Transverse colon (tissue), 4 donors: ENCODE measurements at places on chromosomes 2 and 18. TPM values are rescaled to one million over a fixed set of nuclear protein-coding genes. Genes with fewer than 3 reads are reported as not detected.

DNA sequence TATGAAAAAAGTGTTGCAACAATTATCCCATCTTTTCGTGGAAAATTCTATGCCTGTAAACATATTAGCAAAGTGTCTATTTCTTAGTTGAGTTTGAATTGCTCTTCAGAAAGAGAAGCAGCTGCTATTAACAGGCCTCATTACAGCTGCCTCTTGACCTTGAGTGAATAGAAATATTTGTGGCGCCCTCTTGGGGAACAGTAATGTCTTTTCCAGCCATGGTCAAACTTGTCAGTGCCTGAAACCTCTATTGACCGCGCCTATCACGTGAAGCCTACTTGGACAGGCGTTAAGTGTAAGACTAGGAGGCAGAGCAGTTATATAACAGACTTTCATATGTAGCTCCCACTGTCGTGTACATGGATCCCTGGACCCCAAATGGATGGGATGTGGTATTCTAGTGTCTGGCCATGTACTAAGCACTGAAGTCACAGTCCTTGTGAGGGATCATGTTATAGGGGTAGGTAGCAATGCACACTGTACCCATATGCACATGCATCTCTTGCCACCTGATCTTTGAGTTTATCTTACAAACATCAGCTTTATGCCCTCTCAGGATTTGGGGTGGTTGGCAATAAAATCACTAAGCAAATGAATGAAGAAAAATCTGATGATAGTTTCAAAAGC is 245.0 kb downstream of the PTGR3 start:
- no peaks in the 10 kb centered on the region for H3K4me1 ChIP-seq
- no peaks in the 10 kb centered on the region for H3K27me3 ChIP-seq
- H3K36me3 ChIP-seq: no peaks in the 10 kb centered on the region

SLC4A5 gene
- 6.1 TPM for total RNA-seq

GRCh38 chr2:148577845-148578492 is 66.6 kb upstream of the EPC2 start:
- no peaks in the 10 kb centered on the region for H3K4me1 ChIP-seq
- peaks cover 11% of the 10 kb centered on the region for H3K27me3 ChIP-seq
- no peak overlapping the region for H3K4me3 ChIP-seq
- no peaks in the 10 kb centered on the region for H3K36me3 ChIP-seq
- H3K27ac ChIP-seq: no peak overlapping the region
- no peak for DNase-seq

DNA sequence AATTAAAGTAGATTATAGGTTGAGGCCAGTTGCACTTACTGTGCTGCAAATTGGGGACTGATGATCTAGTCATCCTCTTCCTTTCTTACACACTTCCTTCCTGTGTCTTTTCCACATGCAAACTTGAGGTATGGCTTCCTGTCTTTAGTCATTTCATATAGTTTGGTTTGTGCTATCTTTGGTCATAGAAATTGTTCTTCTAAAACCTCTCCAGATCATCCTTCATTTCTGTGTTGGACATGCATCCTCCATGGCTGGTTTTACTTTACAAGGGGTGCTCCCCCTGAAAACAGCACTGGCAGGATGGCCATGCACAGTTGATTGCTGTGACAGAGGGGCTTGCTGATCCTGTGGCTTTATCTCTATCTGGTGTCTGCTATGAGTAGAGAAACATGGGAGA is 36.5 kb downstream of the MGAT5 start:
- no peaks in the 10 kb centered on the region for H3K27me3 ChIP-seq
- H3K36me3 ChIP-seq: no peaks in the 10 kb centered on the region
- no peak overlapping the region for H3K27ac ChIP-seq
- no peak overlapping the region for H3K4me3 ChIP-seq

- H3K36me3 ChIP-seq: no peaks in the 10 kb centered on the region
- no peak for DNase-seq
- H3K27ac ChIP-seq: no peak overlapping the region
- no peaks in the 10 kb centered on the region for H3K27me3 ChIP-seq
These were observed 81.6 kb downstream of the SH3RF3 start for GRCh38 chr2:109210431-109211200.

DNA sequence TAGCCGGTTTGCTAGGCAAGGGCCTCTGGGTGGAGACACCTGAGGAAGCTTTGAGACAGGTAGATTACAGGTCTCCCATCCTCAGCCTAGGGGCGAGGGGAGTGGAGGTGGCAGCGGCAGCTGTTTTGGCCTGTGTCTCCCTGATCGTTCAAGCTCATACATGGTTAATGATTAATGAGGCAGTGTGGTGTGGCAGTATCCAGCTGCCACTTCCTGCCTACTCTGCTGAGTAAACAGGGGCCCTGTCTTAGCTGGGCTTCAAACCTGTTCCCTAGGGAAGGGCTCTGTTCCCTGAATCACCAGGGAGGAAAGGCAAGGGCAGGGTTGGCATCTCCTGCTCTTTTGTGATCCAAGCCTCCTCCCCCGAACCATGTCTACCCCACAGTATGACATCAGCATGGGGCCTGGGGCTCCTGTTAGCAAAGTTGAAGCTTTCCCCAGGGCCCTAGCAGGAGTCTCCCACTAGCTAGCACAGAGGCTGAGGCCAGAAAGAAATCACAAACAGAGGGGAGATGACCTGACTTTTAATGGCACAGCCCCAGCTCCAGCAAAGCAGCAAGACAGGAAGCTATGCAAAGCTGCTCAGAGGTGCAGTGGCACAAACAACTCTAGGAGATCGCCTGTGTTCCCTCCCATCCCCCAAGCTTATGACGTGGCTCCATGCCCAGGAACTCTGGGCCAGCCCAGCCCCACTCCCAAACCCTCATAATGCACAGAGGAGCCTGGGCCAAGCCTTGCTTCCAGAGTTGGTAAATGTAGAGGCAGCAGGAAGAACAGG is 3.7 kb upstream of the TUBA4B start:
- no peaks in the 10 kb centered on the region for H3K27me3 ChIP-seq
- DNase-seq: peak; percentile 94
- no peaks in the 10 kb centered on the region for H3K36me3 ChIP-seq
- H3K4me3 ChIP-seq: peak overlapping the region; percentile 2
- peaks cover 85% of the 10 kb centered on the region for H3K4me1 ChIP-seq

DNA sequence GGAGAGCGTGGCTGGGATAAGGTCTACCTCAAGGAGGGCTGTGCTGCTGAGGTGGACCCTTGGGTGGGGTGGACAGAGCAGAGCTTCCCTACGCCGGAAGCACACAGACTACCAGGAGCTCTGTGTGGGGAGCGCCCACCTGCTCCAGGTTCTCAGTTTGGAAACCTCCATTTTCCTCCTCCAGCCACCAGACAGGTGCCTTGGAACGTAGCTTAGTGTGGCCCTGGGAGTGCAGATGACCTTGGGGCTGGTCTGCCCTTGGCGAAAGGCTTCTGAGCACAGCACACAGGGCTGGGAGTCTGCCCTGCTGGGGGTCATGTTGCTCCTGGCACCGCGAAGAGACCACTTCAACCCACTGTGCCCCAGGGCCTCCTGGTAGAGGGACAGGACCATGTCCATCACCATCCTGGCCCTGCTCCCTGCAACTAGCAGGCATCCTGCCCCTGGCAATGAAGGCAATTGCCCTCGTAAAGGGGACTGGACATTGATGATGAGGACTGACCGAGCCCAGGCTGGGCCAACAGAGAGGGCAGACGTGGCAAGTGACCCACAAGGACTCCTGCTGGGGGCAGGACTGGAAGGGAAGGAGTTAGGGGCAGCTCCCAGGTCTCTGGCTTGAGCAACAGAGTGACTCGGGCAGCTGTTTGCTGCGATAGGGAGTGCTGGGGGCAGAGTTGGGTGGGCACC is 214.7 kb downstream of the CYP26B1 start:
- no peak for DNase-seq
- no peak overlapping the region for H3K4me3 ChIP-seq
- H3K27ac ChIP-seq: no peak overlapping the region
- no peaks in the 10 kb centered on the region for H3K36me3 ChIP-seq
- H3K4me1 ChIP-seq: peaks cover 17% of the 10 kb centered on the region
- no peaks in the 10 kb centered on the region for H3K27me3 ChIP-seq

FOXI3 gene
- total RNA-seq: not detected

DNA sequence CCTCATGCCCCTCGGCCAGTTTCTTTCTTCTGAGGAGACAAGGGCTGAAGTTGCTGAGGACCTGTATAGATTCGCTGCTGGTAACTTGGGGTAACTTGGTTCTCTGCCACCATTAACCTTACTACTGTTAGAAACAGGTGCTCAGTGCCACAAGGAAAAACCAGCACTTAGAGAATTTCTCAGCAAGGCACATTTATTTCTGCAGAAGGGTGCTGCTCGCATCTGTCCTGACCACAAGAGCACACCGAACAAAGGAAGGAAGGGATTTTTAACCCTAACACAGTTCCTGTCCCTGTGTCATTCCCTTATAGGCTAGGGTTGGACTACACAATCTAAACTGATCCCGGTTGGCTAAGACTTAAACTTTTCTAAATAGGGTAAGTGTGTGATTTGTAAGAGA is 154.1 kb downstream of the SOCS6 start:
- H3K4me3 ChIP-seq: no peak overlapping the region
- H3K4me1 ChIP-seq: no peaks in the 10 kb centered on the region
- DNase-seq: no peak
- no peak overlapping the region for H3K27ac ChIP-seq
- no peaks in the 10 kb centered on the region for H3K27me3 ChIP-seq
- H3K36me3 ChIP-seq: no peaks in the 10 kb centered on the region

C2orf80 gene
- not detected for total RNA-seq

IL1A gene
- not detected for total RNA-seq

DNA sequence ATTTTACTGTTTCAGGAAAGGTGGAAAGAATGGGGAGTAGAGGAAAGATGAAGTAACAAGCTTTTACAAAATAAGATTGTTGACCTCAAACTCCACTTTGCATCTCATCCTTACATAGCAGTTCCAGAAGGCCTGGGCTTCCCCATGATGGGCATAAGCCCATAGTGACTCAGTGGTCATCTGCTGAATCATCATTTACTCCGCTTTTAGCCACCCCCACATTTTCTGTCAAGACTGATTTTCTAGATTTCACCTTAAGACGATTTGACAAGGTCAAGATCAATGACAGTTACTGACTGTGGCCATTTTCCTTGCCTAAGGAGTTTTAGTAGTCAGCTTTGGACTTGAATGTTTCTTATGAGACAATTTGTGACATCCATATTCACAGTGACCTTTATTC is 49.4 kb downstream of the PLEKHM3 start:
- no peaks in the 10 kb centered on the region for H3K36me3 ChIP-seq
- H3K27ac ChIP-seq: no peak overlapping the region
- no peaks in the 10 kb centered on the region for H3K27me3 ChIP-seq

DNA sequence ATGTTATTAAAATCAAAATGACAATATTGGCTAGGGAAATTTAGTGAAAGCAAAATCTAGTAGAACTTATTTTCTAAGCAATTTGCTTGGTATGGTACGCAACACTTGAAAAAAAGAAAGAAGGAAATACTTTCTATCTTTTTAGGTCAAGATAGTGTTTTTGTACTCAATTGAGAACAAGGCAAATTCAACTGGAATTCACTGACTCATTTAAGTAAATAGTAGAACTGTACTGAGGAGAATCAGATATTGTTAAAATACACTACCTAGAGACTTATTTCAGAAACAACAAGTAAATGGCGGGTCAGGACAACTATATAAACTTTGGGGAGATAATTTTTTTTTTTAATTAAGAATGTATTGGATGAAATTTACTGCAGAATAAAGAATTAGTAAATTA is 18.9 kb downstream of the ZRANB3 start:
- H3K36me3 ChIP-seq: no peaks in the 10 kb centered on the region
- no peak overlapping the region for H3K4me3 ChIP-seq
- DNase-seq: no peak
- H3K4me1 ChIP-seq: no peaks in the 10 kb centered on the region

DNA sequence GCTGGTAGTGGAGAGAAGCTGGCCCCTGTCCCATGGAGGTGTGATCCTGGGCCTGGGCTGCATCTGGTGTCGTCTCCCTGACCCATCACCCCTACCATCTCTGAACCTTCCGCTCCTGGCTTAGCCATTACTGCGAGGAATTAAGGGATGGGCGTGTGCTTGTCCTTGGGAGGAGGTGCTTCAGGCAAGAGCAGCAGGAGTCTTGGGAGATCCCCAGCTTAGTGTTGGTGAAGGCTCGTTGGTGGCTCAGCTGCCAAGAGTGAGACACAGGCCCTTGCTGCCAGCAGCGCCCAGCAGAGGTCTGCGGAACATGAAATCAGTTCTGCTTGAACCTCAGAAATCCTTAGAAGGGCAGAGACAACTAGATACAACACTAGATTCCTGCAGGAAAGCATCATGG is 59.9 kb upstream of the TGFA start:
- H3K36me3 ChIP-seq: no peaks in the 10 kb centered on the region
- no peaks in the 10 kb centered on the region for H3K27me3 ChIP-seq
- H3K4me1 ChIP-seq: peaks cover 3% of the 10 kb centered on the region
- no peak overlapping the region for H3K27ac ChIP-seq

DNA sequence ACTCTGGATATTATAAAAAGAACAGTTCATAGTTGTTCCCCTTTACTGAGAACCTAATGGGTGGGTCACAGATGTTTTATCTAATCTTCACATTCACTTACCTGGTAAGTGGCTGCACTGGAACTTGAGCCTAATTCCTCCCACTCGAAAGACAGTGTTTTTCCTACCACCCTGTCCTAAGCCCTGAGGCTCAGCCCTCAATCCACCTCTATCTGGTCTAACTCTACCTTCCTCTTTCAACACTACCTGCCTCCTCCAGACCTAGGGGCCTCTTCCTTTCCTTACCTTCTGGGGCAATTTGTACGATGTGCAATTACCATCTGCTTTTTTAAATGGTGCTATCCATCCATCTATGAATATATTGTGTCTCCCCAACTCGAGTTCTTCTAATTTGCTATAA is 9.7 kb upstream of the KIF3C start:
- H3K27me3 ChIP-seq: no peaks in the 10 kb centered on the region
- no peaks in the 10 kb centered on the region for H3K36me3 ChIP-seq
- no peak overlapping the region for H3K4me3 ChIP-seq
- H3K4me1 ChIP-seq: no peaks in the 10 kb centered on the region

KCNS3 gene
- 65.4 TPM for total RNA-seq

BMP10 gene
- not detected for total RNA-seq

GRCh38 chr18:61635901-61636528 is 256.8 kb downstream of the RNF152 start:
- peaks cover 25% of the 10 kb centered on the region for H3K4me1 ChIP-seq
- H3K27me3 ChIP-seq: no peaks in the 10 kb centered on the region
- H3K4me3 ChIP-seq: no peak overlapping the region

DNA sequence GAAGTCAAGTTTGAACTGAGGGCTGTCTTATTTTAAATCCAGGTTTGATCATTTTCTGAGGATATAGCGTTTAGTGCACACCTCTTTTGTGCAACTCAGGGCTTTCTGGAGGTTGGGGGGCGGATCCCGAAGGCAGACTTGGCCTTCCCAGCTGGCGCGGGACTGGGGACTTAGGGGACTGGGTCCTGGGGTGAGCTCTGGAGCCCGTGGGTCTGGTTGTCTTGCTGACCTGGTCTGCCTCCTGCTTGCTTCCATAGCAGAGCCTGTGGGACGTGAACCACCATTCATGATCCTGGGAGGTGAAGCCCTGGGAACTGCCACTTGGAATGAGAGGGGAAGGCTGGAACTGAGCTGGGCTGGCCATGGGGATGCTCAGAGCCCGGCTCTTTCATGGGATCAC is 63.1 kb downstream of the AGAP1 start:
- no peak overlapping the region for H3K4me3 ChIP-seq
- H3K4me1 ChIP-seq: peaks cover 33% of the 10 kb centered on the region
- H3K36me3 ChIP-seq: no peaks in the 10 kb centered on the region
- H3K27me3 ChIP-seq: no peaks in the 10 kb centered on the region
- DNase-seq: no peak
- no peak overlapping the region for H3K27ac ChIP-seq
